ENCODE measurements at places on chromosomes 13 and 19. TPM values are rescaled to one million over a fixed set of nuclear protein-coding genes. Genes with fewer than 3 reads are reported as not detected.

DNA sequence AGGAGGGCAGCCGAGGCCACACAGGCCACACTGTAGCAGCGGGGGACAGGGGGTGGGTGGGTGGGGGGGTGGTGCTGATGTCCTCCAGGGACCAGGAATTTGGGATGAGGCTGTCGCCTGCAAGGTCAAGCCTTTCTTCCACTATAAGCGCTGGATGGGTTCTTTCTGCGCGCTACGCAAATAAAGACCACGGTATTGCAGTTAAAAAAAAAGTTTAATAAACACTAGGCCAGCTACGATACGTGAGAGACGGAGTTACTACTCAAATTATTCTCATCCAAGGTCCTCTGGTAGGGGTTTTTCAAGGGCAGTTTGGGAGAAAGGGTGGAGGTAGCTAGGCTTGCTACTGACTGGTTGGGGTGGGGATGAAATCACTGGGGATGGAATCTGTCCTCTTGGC is 508 bp upstream of the ZNF44 start:
- DNase-seq = peak; percentile 44

GRCh38 chr19:52910648-52911047 is 12.6 kb downstream of the ZNF888 start:
- DNase-seq = no peak

DNA sequence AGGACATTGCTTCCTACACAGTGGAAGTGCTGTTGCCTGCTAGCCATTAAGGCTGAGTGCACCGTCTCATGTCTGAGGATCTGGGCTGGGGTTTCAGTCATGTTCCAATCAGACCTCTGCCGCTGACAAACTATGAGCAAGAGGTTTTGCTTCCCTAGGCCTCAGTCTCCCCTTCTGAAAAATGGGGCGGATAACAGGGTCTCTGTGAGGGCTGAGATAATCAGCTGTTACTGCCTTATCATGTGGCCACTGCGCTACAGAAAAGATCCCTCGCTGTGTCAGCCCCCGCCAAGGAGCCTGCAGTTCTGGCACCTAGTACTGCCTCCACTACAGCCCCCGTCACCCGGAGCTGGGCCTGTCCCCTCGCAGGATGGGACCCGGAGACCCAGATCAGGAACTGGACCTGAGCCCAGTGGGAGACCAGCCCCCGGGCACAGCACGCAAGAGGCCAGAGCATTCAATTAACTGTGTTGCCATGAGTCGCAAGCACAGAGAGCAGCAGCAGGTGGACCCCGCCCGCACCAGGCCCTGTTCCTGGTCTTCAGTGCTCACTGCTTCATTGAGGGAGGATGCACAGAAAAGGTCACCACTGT is 3.0 kb upstream of the PNKP start:
- no peak for DNase-seq

- peak; percentile 58 for DNase-seq
These were observed 6.4 kb downstream of the KANK3 start for GRCh38 chr19:8336660-8337059.

Gene ZNF177
- 0.72 TPM for total RNA-seq

Gene RASGRP4
- total RNA-seq = not detected

- DNase-seq = no peak
These were observed 4.3 kb upstream of the UTP14C start for GRCh38 chr13:52020191-52020590.

Gene PRMT1
- total RNA-seq = 199 TPM

DNA sequence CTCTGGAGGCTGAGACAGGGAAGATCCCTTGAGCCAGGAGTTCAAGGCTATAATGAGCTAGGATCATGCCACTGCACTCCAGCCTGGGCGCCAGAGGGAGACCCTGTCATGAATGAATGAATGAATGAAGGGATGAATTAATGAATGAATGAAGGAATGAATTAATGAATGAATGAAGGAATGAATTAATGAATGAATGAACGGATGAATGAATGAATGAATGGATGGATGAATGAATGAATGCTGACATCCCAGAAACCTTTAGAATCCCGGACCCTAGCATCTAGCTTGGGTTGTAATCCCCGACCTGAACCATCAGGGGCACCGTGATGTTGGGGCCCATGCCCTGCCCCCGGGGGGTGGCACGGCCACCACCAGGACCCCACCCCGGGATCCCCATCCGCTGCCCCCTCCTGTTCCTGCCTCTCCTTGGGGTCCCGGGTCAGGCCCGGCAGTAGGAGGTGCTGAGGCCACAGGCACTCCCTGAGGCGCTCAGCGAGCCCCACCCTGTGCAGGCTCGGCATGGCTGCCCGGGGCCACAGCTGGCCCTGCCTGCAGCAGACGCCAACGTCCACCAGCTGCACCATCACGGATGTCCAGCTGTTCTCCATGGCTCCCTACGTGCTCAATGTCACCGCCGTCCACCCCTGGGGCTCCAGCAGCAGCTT is 3.4 kb downstream of the EBI3 start:
- DNase-seq = no peak

- no peak for DNase-seq
These were observed 41.6 kb downstream of the RFX2 start for GRCh38 chr19:6068711-6069110.

Gene COX7A1
- total RNA-seq = 13.6 TPM

GRCh38 chr19:44626048-44626624 is 12.8 kb downstream of the IGSF23 start:
- peak; percentile 92 for DNase-seq

DNA sequence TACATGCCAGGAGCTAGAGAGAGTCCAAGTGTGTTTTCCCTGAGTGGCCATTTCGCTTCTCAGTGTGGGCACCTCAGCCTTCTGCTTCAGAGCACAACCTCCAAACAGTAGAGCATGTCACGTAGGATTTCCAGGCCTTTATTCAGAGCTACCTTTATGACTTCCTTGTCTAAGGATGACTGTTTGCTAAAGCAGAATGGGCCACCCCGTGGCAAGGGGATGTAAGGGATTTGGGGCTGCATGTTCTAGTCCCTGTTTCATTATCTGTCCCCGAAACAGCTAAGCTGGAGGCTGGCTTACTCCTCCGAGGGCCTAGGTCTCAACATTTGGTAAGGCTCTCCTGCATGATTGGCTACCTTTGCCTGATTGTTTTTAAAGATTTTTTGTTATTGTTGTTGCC is 6.0 kb downstream of the RNASEH2B start:
- DNase-seq = no peak

- no peak for DNase-seq
These were observed 216 bp downstream of the SUGP2 start for GRCh38 chr19:19033176-19033425.

Gene LNX2
- 14.4 TPM for total RNA-seq

DNA sequence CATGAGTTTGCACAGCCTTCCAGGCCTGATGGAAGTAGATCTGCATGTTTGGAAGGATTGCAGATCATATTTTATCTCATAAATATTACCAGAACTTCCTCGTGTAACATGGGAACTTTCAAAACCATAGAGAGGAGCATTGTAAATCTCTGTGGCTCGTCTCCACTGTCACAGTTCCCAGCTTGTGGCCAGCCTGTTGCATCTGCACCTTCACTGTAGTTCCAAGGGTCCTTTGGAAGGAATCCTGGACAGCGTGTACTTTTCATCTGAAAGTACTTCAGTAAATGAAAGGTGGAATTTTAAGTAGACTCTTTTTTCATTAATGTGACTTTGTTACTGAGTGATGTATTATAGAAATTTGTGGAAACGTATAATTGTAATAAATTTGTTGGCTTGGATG is 105.4 kb downstream of the ATP11A start:
- DNase-seq = no peak

DNA sequence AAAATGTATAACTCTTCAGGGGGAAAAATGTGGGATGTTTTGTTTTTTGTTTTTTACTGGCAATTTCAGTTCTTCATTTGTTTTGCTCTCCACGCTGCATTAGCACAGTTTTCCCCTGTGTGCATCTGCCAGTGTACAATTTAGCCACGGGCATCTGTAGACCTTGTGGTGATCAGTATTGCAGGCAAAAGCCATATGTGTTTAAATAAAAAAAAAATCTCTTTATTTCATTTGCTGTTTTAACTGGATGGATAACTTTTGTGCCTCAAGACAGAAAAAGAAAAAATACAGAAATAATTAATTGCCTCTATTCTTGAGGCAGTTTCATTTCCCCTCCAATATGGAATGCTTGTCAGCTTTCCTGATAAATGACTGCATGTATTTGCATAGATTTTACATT is 7.9 kb upstream of the MAB21L1 start:
- no peak for DNase-seq

DNA sequence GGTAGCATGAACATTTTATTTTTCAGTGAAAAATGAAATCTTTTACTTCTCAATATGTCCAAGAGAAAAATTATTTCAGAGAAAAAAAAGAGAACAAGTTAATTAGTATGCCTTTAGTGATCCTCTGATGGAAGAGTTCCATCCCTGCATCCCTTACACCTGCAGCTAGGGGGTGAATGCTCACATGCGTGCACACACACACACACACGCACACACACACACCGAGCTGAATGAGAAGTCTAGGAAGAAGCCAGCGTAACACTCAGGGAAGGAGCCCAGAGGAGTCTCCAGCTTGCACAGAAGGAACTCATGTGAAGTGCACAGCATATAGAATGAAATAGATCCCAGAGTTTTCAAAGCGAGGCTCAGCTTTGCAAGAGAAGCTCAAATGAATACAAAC is 510.5 kb downstream of the IRS2 start:
- DNase-seq = no peak
